ENCODE measurements at places on chromosomes 5 and 9. TPM values are rescaled to one million over a fixed set of nuclear protein-coding genes. Genes with fewer than 3 reads are reported as not detected.

Gene CD14
- 3.2 TPM for polyA plus RNA-seq

Gene LIFR
- 8.8 TPM for polyA plus RNA-seq

Gene STC2
- polyA plus RNA-seq: 2.0 TPM

Gene CNTRL
- 2.4 TPM for polyA plus RNA-seq

Gene LMNB1
- polyA plus RNA-seq: not detected

Gene CRB2
- polyA plus RNA-seq: not detected

Gene TAF11L10
- not detected for polyA plus RNA-seq

Gene SLC31A1
- 2.3 TPM for polyA plus RNA-seq

Gene OR1Q1
- polyA plus RNA-seq: not detected
